ENCODE measurements at places on chromosomes 1 and 21.

DNA sequence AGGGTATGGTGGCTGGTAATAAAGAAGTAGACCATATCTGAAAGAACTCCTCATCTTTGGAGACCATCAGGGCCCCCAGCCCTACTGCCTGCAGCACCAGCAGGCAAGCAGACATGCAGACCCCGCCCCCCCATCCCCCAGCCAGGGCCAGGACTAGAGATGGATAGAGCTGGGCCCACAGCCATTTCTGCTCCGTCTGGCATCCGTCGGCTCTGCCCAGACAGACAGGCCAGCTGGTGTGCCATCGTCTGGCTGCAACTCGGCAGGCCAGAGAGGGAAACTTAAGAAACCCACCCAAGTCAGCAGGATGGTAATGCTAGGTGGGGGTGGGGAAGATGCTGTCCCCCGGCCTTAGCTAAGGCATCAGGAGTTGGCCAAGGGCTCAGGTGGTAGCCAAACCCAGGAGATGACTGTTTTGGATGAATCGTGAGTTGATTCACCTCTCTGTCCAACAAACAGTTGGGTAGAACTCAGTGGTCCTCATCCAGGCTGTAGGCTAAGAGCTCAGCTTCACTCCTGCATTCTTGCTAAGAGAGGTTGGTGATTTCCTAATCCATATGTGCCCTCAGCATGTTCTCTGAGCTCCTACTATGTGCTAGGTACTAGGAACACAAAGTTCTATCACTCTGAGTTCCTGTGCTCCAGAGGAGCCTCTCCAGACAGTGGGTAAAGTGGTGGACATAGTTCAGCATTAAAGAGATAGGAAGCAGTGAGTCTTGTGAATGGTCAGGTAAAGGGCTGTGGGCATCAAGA is 23.2 kb upstream of the TMEM222 start:
- DNase-seq: no peak

DNA sequence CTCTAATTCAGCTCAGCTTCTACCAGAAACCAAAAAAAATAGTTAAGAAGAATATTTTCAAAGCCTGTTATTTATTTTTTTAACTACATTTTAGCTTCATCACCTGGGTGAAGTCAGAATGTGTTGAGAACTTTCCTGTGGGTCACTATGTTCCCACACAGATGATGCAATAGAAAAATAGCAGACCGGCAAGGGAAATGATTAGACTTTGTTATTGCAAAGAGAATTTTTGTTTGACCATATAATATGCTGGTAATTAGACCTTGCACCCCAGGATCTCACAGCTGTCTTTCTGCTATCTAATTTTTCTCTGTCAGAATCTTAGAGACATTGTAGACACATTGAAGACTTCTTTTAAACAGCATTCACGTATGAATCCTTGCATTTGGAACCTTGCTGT is 299.3 kb downstream of the TBX15 start:
- DNase-seq: no peak

- DNase-seq: no peak
Measured at GRCh38 chr1:158999316-159000069, 10.2 kb upstream of the IFI16 start.

- no peak for DNase-seq
Measured at GRCh38 chr1:150529017-150529416, 13.5 kb downstream of the FALEC start.

- no peak for DNase-seq
Measured at GRCh38 chr1:17561247-17561548, 21.7 kb downstream of the ARHGEF10L start.

DNA sequence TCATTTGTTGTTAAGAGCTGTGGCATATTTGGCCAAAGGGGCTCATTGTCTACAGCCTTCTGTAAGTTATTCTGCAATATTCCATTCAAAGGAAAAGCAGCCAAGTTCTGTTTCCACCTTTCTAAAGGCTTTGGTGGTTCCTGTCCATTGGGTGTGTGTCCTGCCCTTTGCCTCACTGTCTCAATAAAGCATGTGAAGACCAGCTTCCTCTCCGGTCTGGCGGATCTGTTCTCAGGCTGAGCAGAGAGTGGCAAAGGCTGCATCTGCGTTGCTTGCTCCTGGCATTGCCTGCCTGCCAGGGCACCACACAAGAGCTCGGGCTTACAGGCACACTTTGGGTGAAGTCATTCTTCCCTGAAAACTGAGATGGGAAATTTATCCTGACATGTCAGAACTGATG is 34.9 kb downstream of the ST6GALNAC3 start:
- no peak for DNase-seq

DNA sequence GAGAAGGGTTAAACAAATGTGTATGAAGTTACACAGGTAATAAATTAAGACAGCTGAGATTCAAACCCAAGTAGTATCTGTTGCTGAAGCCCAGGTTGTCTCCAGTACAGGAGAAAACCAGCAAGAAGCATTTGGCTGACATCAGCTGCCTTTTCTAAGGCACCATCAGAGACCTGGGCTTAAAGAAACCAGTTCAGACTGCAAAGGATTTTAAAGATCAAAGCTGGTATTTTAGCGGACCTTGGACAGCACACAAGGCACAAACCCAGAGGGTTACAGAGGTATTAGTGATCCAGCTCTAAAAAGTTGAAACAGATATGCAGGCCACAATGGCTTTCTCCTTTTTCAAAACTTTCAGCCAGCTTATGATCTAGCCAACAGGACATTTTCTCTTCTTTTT is 23.4 kb downstream of the BEND5 start:
- DNase-seq: no peak

GRCh38 chr1:45355683-45356082 is 15.4 kb upstream of the MUTYH start:
- no peak for DNase-seq

DNA sequence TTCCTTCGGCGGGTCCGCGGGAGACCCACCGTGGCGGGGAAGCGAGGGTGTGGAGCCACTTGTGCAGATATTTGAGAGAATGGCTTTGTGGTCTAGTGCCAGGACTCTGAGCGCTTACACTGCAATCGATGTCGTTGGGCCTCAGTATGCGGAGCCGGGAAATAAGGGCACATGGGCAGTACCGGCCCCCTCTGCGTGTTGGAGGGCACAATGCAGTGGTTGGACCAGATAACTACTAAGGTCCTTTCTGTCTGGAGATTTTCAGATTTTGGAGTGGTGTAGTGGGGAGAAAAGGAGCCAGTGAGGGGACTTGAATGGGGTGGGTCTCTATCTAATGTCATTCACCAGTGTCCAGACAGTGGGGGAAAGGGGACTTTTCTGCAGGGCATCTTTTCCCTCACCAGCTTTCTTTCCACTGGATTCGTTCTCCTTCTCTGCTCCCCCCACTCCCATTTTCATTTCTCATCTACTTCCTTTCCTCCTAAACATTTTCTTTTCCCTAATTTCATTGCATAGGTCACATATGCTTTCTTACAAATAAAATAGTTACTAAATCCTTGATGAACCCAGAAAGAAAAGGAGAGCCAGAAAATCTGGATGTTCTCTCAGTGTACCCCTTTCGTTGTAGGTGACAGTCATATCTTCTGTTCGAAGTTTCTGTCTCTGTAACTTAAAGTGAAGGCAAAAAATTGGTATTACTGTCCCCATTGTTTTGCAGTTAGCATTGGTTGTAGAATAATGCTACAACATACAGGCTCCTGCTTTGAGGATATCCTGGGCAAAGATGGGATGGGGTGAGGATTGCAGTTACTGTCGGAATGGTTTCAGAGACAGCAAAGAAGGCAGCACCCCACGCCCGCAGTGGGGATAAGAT is 1.4 kb downstream of the ATF3 start:
- no peak for DNase-seq

GRCh38 chr21:44874240-44874496 is 678 bp upstream of the PTTG1IP start:
- no peak for DNase-seq

DNA sequence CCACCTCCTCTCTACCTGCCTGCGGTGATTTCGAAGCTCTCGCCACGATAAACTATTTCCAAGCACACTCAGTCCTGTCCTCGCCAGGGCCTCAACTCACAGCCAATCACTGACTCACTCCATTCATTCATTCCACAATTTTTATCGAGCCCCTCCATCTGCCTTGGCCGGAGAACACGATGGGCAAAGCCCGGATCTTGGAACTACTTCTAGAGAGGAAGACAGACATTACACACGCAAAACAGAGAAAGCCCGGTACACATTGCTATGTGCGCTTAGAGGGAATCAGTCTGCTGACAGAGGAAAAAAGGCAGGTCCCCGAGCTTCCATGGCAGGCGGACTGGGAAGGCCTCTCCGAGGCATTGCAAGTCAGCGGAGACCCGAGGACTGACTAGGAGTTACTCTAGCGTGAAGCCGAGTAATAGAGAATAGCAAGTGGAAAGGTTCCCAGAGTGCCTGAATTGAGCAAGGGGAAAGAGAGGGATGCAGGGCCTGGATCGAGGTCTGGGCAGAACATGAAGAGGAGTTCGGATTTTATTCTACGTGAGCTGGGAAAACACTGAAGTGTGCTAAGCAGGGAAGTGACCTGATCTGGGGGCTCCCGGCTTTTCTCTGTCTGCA is 54.2 kb upstream of the DNAJC6 start:
- no peak for DNase-seq

GRCh38 chr1:168387781-168388760 is 107.4 kb downstream of the TBX19 start:
- no peak for DNase-seq

DNA sequence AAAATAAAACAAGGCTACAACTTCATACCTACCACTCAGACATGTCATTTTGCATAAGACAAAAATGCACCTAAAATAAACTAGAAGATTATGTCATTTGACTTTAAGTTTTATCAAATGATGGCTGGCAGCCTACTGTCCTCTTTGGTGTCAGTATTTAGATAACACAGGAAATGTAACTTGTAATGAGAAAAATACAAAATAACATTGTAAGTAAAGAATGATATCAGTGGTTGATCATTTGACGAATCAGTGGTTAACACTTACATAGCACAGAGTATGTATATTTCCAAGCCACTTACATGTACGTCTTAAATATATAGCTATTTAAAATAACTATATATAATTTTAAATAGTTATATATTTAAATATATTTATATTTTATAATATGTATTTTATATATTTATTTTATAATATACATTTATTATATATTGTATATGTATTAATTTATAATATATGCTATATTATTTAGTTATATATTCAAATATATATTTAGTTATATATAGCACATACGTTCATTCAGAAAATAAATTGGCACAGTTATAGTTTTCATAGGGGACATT is 44.1 kb downstream of the ZNF678 start:
- no peak for DNase-seq

DNA sequence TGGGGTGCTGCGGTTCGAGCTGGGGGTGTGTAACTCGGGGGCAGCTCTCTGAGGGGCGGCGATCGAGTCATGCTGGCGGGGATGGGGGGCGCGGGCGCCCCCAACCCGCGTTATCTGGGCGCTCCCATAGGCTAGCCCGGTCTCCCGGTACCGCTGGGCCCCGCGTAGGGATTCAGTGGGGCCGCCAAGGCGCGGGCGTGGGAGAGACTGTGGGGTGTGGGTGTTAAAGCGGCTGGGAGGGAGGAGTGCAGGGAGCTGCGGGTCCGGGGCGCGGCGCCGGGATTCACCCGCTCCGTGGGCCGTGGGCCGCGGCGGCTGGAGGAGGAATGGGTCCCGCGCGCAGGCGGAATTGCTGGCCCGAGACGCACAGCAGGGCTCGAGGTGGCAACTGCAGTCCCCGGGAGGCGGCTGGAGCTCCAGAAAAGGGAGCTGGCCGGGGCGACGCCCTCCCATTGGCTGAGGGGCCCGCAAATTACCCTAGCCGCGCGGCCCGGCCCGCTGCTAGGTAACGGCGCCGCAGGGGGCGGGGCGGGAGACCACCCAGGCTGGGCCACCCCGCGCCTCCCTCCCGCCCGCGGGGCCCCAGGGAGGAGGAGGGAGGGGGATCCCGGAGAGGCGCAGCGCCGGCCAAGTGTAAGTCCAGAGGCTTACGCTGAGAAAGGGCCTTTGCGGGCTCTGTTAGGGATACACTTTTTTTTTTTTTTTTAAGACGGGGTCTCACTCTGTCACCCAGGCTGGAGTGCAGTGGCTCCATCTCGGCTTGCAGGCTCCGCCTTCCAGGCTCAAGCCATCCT is at the start of gene PTCH2:
Gene PTCH2 (minus strand): TSS at position 392 of the 794 bp plus-strand sequence. CDS start 321 bp downstream, at position 71.
- DNase-seq: no peak

- DNase-seq: no peak
Measured at GRCh38 chr1:177571076-177571475, 398.8 kb downstream of the SEC16B start.

DNA sequence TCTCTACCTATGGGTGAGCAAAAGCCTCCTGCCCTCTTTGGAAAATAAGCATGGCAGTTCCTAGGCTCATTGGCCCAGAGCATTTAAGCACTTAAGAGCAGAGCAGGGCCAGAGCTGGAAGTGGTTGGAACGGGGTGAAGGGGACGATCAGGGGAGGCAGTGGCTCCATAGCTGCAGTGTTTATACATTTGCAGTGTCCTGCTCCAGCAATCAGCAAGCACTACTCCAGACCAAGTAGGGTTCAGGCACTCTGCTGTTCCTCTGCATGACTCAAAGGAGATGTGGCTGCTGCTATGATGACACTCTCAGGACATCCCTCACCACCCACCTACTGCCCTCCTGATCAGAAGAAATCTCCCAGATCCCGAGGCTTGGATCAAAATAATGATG is 55.0 kb downstream of the TRABD2B start:
- DNase-seq: no peak

DNA sequence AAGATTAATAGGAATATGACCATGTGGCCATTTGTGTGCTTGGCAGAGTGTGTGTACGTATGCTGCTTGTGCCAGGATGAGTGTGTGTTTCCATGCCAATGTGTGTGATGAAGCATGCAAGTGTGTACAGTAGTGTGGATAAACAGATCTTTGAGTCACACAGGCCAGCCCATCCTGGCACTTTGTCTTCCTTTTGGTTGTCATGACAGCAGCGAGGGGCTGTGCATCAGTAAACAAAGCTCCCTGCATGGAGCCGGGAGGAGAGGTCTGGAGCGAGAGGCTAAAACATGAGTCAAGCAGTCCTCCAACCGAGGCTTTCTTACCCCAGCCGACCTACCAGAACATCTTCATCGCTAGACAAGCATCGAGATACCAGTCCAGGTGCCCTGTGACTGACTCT is 221.2 kb downstream of the CACNA1E start:
- no peak for DNase-seq

DNA sequence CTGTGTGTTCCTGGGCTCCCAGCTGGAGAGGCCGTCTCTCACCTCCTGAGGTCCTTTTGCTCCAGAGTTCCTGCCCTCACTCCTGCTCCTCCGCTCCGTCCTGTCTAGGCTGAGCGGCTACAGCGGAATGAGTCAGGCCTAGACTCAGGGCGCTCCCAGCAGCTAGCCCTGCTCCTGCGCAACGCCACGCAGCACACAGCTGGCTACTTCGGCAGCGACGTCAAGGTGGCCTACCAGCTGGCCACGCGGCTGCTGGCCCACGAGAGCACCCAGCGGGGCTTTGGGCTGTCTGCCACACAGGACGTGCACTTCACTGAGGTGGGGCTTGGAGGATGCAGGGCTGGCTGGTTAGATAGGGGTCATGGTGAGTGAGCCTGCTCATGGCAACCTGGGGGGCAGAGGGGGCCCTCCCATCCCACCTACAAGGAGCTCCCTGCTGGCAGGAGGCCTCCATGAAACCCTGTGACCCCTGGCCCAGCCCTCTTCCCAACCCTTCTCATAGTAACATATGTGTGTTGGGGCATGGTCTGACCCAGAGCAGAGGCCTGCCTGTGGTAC is 15.1 kb downstream of the PSRC1 start:
- no peak for DNase-seq

- no peak for DNase-seq
Measured at GRCh38 chr1:235404190-235404589, 37.0 kb downstream of the TBCE start.

All from LNCaP clone FGC (cell line).